ENCODE measurements at places on chromosomes 3 and 15. TPM values are rescaled to one million over a fixed set of nuclear protein-coding genes. Genes with fewer than 3 reads are reported as not detected.

ARGFX gene
- not detected for total RNA-seq

ALDH1L1 gene
- total RNA-seq = 24.0 TPM

TSC22D2 gene
- total RNA-seq = 23.5 TPM

ZIC1 gene
- total RNA-seq = 0.04 TPM

NR2F2 gene
- total RNA-seq = 26.7 TPM

DNA sequence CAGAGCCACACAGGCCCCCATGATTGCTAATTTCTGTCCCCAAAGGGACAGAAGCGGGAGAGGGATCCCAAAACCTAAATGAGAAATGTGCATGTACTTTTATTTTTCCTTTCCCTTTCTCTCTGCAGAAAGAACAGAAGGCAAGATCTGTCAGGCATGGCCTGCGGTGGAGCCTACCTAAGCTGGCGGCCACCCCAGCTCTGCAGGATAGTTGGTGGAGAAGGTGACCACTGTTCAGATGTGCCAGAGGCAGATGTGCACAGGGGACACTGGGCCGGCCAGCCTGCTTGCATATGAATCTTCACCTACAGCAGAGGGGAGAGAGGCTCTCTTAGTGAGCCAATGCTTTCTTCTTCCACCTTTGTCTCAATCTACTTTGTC lies 2.1 kb upstream of the AMOTL2 start:
- DNase-seq = peak; percentile 50

DNA sequence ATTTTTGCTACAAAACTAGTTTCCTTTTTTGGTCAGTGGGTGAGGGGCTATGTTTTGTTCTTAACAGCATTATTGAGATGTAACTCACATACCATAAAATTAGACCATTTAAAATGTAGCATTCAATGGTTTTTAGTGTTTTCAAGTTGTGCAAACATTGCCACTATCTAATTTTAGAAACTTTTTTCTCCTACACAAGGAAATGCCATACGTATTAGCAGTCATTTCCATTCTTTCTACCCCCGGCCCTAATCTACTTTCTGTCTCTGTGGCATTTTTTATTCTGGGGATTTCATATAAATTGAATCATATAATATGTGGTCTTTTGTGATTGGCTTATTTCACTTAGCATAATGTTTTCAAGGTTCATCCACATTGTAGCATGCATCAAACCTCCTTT lies 55.0 kb upstream of the TIPARP start:
- DNase-seq = no peak

GRCh38 chr15:91228890-91229289 lies 128.8 kb downstream of the SV2B start:
- DNase-seq = no peak

- DNase-seq = no peak
Observed at GRCh38 chr3:112681822-112682325, 40.9 kb upstream of the CCDC80 start.

GRCh38 chr3:50132421-50133282 lies 22.5 kb upstream of the SEMA3F start:
- no peak for DNase-seq
